ENCODE measurements at places on chromosomes 1 and 21. TPM values are rescaled to one million over a fixed set of nuclear protein-coding genes. Genes with fewer than 3 reads are reported as not detected.

Gene FAM163A
- polyA plus RNA-seq: 0.71 TPM

Gene FABP3
- 145 TPM for polyA plus RNA-seq

Gene TEX38
- 0.41 TPM for polyA plus RNA-seq

Gene CD244
- polyA plus RNA-seq: 0.30 TPM

Gene SLC25A34
- 4.2 TPM for polyA plus RNA-seq

Gene CRABP2
- 253 TPM for polyA plus RNA-seq

Gene HCRTR1
- 0.15 TPM for polyA plus RNA-seq

Gene OLFML3
- 196 TPM for polyA plus RNA-seq

Gene KCNN3
- 6.4 TPM for polyA plus RNA-seq

Gene BRINP2
- 0.57 TPM for polyA plus RNA-seq

Gene ARHGAP29
- polyA plus RNA-seq: 34.0 TPM

Gene OR2L3
- not detected for polyA plus RNA-seq

Gene CLEC20A
- polyA plus RNA-seq: 0.16 TPM

Gene TLR5
- polyA plus RNA-seq: 3.8 TPM

Gene ZMYND12
- polyA plus RNA-seq: 0.90 TPM

Gene UBXN10
- 0.37 TPM for polyA plus RNA-seq

Gene IARS2
- 53.0 TPM for polyA plus RNA-seq

Gene DNAH14
- 7.8 TPM for polyA plus RNA-seq

Gene CFH
- polyA plus RNA-seq: 127 TPM

Gene KCNA10
- polyA plus RNA-seq: 0.66 TPM

Gene NTMT2
- polyA plus RNA-seq: 2.9 TPM

Gene RGS7
- 0.25 TPM for polyA plus RNA-seq

Gene SMCP
- polyA plus RNA-seq: not detected

Gene TMEM222
- 26.9 TPM for polyA plus RNA-seq

Gene FAM131C
- not detected for polyA plus RNA-seq

Gene STPG1
- 2.3 TPM for polyA plus RNA-seq

Gene PTAFR
- polyA plus RNA-seq: 2.4 TPM

All from muscle of leg (tissue), 16 donors.